ENCODE measurements at places on chromosomes 3 and 15. TPM values are rescaled to one million over a fixed set of nuclear protein-coding genes. Genes with fewer than 3 reads are reported as not detected.

DNA sequence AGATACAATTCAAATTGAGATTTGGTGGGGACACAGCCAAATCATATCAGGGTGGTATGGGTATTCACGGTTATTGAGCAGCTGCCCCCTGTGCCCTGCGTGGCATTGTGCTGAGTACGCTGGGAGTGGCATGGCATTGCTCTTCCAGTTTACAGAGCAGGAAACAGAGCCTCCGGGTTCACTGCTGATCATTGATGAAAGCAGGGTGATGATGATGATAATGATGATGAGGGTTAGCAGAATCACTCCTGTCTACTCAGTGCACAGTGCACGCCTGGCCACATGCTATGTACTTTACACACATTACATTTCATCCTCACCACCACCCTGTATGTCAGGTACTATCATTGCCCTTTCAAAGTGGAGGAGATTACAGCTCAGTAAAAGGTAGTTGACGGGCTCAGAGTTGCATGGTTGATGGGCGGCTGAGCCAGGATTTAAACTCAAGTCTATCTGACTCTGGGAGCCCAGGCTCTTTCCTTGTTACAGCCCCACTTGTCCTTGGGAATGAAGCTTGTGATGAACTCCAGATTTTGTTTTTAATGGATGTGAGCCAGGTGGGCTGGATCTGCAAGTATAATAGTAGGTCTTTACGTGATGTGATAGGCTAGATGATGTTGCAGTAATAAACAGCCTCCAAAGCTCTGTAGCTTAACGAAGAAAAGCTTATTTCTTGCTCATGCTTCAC, 87.6 kb upstream of the MYZAP start:
- peak; percentile 37 for DNase-seq

DNA sequence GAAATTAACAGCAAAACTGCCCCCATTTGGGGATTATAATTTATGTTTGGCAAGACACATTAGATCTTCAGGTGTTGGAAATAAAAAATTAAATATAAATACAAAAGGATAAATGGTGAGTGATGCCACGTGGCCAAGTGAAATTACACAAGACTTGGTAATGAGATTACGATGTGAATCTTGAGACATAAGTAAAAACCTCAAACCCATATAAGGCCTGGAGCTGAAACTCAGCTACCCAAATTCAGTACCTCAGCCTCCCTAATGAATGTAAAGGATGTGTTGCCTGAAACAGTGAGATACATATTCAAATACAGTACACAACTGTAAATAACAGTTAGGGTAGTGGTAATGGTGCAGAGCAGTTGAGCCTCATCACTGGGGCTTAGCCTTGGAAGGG, 1146.6 kb downstream of the OTOL1 start:
- DNase-seq, result no peak

Gene IL20RB
- total RNA-seq, result 1.6 TPM

DNA sequence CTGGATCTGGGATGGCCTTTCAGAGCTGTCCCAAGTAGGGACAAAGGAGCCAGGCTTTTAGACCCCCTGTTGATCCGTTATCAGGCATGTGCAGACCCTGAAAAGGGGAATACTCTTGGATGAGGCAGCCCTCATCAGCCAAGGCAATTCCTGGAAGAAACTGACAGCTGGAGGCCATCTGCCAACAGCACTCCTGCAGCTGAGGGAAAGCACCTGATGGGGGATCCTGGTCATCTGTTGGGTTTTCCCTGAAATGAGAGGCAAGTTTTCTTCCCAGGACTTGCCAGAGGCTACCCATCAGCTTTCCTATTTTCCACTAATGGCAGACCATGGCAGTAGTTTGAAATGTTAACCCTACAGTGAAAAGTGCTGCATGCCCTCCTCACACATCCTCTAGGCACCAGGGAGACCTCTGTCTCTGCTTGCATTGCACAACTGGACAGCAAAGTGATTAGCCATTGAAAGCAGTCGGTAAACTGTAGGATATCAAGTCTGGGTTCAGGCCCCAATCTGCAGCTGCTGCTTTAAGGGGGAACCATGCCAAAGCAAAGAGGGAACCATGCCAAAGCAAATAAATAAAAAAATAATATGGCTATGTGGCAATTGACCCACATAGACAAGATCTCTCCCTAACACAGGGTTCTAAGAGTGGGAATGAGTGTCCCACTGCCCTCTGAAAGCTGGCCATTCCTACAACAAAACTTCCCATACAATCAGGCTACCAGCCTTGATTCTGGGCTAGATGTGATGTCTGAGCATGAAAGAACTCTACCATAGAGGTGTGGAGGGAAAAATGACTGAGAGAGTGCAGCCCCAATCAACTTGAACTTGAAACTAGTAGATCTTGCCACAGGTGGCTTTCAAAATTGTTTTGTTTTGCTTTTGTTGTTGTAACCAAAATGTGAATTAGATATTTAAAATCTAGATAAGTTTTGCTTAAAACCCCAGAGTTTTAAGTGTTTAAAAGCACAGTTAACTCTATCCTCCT, 232.0 kb upstream of the STT3B start:
- no peak for DNase-seq

Gene PRICKLE2
- total RNA-seq, result 31.5 TPM

Gene KLHL40
- not detected for total RNA-seq

DNA sequence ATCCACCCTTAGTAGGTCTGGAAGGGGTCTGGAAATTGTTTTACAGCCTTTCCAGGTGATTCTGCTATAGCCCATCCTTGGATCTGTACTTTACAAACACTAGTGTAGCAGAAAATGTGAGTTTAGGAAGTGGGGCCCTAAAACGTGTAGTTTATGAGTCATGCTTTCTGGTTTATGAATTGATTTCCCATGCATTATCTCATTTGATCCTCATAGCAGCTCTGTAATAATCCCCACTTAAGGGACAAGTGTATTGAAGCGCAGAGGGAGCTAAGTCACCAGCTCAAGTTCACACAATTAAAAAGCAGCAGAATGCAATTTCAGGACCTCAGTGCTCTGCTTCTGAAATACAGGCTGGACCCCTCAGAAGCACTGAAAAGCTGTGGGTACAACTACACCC, 22.7 kb upstream of the STARD5 start:
- DNase-seq, result no peak

Gene GREM1
- total RNA-seq, result 0.44 TPM

- DNase-seq, result no peak
Measured at GRCh38 chr15:65392368-65392767, 14.6 kb upstream of the IGDCC3 start.

GRCh38 chr3:185943760-185944106, 5.9 kb upstream of the TRA2B start:
- no peak for DNase-seq

DNA sequence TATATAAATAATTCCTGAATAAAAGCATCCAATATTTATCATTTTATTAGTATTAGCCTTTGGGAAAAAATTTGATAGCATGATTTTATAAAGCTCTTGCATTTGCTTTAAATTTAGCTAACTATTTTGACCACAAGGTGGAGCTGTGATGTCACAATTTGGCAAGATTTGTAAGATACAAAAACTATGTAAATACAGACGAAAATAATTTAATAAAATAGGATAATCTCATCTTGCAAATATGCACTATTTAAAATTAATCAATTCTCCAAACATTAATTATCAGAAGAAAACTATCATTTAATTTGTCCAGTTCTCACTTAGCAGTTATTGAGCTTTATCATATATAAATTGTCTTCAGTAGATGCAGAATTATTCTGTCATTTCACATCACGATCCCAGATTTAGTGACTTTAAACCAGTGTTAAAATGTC, 95.4 kb downstream of the PLOD2 start:
- DNase-seq, result no peak

DNA sequence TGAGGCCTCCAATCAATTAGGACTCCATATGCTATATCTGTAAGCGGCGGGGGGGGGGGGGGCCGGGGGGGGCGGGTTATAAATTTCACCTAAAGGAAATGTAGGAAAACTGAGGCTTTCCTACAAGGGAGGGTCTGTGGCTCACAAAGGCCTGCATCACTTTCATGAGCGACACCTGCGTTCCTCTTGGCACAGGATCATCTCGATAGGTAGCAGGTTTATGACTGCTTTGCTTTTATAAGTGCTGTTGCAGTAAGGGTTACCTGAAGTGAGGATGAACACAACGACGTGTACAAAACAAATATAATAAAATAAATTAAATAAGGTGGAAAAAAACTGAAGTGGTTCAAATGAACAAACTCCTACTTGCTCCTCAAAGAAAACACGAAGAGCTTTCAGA, 194.3 kb downstream of the FOXP1 start:
- DNase-seq, result no peak

Gene RYR3
- 0.33 TPM for total RNA-seq

Gene AMOTL2
- total RNA-seq, result 133 TPM

Gene TMEM87A
- total RNA-seq, result 133 TPM

GRCh38 chr3:85790445-85791030, 831.7 kb downstream of the CADM2 start:
- peak; percentile 8 for DNase-seq

- DNase-seq, result no peak
Measured at GRCh38 chr3:109382588-109382987, 45.2 kb upstream of the DPPA4 start.

DNA sequence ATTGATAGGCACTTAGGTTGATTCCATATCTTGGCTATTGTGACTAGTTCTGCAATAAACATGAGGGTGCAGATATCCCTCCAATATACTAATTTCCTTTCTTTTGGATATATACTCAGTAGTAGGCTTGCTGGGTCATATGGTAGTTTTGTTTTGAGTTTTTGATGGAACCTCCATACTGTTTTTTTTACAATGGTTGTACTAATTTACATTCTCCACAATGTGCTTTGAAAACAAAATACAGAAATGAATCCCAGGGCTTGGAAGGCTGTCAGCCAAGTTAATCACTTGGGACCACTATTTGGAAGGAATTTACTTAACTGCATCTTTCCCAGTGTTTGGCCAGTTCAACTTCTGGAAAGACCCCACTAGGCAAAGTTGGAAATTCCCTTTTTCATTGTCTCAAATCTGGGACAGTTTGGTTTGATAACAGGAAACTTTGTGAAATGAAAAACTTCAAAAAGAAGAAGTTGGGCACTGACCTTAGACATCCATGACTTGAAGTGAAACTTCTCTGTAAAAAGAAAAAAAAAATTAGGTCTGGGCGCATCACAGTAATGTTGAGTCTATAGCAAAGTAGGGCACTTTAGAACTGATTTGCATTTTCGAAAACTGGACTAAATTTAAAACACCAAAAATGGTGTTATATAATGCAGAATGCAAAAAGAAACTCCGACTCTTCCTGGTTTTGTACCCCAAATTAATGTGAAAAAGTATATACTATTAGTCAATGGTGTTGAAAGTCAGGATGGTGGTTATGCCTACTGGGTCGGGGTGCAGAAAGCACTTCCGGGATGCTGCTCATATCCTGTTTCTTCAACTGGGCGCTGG, 6.0 kb downstream of the CTSH start:
- DNase-seq, result no peak

Gene SEMA3F
- total RNA-seq, result 32.4 TPM

GRCh38 chr15:57609805-57610529, 18.3 kb downstream of the MYZAP start:
- DNase-seq, result peak; percentile 88

DNA sequence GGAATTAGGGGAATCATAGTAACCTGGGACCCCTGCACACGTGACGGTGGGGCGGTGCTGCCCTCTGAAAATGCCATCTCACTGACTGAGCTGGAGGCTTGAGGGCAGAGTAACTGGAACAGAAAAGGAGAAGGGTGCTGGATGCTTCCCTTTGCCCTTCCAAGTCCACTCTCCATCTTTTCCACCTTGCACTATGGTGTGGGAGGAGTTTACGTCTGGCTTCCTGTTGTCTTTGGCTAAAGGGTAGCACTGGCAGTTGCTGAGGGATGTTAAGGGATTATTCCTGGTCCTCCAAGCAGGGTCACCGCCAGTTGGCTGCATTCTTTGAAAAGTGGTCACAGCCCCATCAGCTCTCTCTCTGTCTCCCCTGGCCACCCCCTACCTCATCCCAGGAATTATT, 129.4 kb upstream of the SNTN start:
- no peak for DNase-seq

- no peak for DNase-seq
Measured at GRCh38 chr3:55885721-55886120, 398.6 kb upstream of the WNT5A start.

Gene PARP15
- total RNA-seq, result 2.3 TPM

DNA sequence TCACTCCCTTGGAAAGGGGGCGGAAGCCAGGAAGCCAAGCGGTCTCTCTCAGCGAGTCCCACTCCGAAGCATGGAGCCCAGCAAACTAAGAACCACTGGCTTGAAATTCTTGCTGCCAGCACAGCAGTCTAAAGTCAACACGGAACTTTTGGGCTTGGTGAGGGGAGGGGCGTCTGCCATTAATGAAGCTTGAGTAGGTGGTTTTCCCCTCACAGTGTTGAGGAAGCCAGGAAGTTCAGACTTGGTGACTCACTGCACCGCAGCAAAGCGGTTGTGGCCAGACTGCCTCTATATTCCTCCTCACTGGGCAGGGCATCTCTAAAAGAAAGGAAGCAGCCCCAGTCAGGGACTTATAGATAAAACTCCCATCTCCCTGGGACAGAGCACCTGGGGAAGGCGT, 665.4 kb upstream of the CBLB start:
- DNase-seq, result no peak

Gene GP9
- total RNA-seq, result not detected

Gene OXSR1
- 39.3 TPM for total RNA-seq

DNA sequence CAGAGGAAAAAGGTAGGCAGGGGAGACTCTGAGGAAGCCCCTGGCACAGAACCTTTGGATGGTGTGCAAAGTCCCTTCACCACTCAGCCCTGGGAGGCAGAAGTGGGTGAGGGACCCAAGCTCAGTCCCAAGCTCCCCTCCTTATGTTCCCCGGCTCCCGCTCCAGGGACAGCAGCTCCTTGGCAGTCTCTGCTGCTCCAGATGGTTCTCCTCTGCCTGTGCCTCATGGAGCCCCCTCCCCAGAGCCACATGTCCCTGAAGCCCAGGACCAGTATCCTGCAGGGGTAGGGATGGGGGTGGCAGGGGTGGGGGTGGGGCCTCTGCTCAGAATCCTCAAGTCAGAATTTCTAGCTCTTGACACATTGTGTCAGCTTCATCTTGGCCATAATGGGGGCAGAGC, 8.0 kb upstream of the CAMKV start:
- DNase-seq, result no peak

- DNase-seq, result no peak
Measured at GRCh38 chr3:98887684-98888083, 13.8 kb downstream of the DCBLD2 start.

DNA sequence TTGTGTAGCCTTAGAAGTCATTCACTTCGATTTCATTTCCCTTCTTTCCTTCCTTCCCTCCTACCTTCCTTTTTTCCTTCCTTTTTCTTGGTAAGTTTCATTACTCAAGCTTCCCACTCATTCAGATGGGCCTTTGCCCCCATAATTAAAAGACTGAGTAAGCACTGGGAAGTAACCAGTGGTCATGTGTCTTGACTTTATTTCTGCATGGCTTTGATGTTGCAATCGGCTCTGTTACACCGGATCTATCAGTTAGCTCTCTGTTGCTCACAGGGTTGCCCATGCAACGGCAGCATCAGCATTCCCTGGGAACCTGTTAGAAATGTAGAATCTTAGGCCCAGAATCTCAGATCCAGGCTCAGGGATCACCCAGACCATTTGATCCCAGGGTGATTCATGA, 25.6 kb upstream of the LARS2 start:
- DNase-seq, result no peak
